ENCODE measurements at places on chromosomes 12 and 14.
A peak's percentile ranks its signal among the peaks of the same experiment; 100 is the strongest.

DNA sequence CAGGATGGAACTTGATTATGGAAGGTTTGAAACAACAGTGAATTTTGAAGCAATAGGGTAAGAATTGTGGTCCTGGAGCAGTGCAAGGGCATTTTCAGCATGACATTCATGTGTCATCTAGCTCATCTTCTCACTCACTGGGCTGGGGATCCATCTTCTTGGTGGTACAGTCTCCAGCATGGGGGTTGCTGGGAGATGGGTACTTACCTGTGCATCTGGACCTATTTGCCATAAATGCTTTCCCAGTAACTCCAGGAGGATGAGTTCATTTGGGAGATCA lies 7.2 kb downstream of the HSP90AA1 start:
- DNase-seq, result no peak

GRCh38 chr14:50741567-50741966 lies 73.5 kb upstream of the SAV1 start:
- no peak for DNase-seq

DNA sequence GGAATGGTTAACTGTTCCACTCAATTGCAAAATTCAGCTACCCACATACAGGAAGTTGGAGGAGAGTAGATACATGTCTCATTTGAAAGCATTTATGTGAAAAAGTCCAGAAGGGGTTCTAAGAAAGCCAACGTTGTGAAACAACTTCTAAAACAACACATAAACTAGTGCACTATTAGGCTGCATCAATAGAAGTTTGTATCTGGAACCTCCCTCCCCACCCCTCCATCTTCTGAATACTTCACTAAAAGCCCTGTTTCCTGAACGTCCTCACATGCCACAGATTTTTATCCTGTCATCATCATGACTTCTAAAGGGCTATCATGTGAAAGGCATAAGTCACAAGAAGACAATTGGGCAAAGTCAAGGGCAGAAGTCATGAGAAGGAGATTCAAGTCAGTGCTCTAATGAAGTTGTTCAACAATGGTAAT lies 5.5 kb downstream of the KRT79 start:
- no peak for DNase-seq

GRCh38 chr14:61603736-61604135 lies 91.6 kb upstream of the HIF1A start:
- peak; percentile 32 for DNase-seq

- peak; percentile 90 for DNase-seq
These were observed 46.8 kb upstream of the DLK1 start for GRCh38 chr14:100679707-100680438.

DNA sequence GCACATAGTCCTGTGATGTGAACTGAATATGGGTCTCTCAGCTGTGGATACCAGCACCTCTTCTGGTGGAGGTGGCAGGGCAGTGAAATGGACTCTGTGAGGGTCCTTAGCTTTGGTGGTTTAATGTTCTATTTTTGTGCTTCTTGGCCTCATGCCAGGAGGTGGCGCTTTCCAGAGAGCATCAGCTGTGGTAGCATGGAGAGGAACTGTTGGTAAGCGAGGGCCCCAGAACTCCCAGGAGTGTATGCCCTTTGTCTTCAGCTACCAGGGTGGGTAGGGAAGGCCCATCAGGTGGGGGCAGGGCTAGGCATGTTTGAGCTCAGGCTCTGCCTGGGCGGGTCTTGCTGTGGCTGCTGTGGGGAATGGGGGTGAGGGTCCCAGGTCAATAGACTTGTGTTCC lies 241.7 kb downstream of the AEBP2 start:
- no peak for DNase-seq

DNA sequence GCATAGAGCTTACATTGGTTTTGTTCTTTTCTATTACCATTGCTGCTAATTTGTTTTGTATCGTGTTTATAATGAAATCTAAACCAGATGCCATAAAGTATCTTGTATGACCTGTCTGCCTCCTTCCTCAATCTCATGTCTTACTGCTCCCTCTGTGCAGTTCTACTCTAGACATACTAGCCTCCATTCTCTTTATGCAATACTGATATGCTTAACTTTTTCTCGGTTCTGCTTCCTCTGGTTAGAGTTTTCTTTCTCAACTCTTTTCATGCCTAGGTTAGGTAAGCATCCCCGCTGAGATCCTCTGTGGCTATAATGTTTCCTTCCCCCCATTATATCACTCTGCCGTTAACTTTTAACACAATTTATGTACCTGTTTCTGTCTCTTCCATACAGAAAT lies 852.3 kb downstream of the TRHDE start:
- no peak for DNase-seq

GRCh38 chr12:18612971-18613370 lies 124.8 kb downstream of the PLCZ1 start:
- peak; percentile 7 for DNase-seq

GRCh38 chr14:21326972-21327371 lies 47.1 kb downstream of the RPGRIP1 start:
- no peak for DNase-seq

- DNase-seq, result no peak
These were observed 33.6 kb downstream of the GYS2 start for GRCh38 chr12:21571046-21571445.

DNA sequence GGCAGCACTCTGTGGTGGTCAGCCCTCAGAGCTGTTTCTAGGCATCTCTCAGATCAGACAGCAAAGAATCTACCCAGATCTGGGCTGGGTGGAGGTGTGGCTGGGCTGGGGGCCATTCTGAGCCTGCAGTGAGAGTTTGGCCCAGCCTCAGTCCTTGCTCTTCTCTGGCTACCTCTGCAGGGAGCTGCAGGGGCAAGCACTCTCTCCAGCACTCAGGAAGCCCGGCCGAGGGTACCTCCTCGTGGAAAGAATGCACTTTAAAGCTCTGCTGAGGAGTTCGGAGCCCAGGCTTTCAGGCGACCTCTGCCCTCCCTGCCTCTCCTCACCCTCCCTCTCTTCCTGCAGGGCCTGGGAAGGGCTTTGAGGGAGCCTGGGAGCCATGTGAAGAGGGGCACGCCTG lies 31.2 kb downstream of the IL31 start:
- no peak for DNase-seq

DNA sequence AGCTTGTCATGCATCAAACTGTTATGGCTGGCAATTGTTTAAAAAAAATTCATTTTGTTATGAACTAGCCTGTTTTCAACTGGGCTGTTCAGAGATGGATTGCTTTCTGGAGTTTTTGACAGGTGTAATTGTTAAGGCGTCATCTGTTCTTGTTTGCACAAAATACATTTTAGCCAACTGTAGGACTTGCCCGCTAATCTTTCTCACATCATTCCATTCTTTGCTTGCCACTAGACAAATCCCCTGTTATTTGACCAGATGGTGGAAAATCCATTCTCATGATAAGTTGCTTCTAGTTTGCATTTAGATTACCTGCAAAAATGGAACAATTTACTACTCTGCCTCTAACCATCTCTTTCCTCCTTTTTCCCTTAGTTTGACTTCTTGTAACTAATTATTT lies 114.3 kb downstream of the NPAS3 start:
- no peak for DNase-seq

DNA sequence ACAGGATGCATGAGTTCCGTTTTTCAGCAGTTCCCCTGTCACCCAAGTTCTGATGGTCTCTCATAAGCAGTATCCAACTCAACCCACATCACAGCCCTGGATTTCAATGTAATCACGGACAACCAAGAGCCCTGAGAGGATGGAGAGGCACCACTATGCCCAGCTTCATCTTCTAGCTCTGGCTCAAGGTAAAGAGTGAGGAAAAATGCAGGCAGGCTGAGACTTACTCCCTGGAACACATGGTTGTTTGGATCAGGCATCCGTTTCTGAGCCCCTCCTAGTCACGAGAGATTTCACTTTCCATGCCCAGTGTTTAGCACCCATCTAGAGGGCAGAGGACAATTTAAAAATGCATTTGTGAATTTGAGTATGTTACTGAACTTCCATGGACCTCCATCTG lies 45.0 kb downstream of the ANO2 start:
- DNase-seq, result no peak

DNA sequence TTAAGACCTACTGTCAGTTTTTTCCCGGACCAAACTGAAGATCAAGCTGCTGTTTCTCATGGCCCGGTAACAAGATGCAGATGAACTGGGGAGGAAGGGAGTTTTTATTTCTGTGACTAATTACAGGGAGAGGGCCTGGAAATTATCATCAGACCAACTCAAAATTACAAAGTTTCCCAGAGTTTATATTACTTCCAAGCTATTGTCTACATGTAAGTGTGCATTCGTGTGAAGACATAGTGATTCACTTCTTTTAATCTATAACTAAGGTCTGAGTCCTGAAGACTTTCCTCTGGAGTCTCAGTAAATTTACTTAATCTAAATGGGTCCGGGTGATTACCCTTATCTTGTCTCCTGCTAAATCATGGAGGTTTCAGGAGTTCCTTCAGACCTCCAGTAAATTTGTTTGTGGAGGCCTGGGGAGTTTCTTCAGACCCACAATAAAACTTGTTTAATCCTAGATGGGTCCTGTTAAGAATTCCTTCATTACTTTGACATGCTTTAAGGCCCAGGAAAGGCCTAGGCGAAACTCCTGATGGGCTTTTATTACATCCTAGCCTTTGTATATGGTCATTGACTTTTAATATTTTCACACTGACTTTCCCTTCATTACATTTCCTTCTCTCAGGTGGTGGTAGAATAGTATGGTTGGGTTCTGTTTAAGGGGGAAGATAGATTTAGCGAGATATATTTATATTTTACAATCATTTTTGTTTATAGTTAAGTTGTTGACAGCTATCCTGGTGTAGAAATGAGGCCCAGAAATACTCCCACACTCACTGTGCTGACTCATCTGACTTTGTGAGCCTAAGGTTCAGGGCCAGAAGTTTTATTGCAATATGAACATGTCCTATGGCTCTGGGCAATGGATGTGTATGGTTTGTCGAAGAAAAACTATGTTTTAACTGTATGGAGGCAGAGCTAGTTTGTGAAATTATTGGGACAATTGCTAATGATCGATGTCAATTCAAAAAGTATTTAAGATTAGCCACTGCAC lies 627.0 kb upstream of the FBXO33 start:
- no peak for DNase-seq

DNA sequence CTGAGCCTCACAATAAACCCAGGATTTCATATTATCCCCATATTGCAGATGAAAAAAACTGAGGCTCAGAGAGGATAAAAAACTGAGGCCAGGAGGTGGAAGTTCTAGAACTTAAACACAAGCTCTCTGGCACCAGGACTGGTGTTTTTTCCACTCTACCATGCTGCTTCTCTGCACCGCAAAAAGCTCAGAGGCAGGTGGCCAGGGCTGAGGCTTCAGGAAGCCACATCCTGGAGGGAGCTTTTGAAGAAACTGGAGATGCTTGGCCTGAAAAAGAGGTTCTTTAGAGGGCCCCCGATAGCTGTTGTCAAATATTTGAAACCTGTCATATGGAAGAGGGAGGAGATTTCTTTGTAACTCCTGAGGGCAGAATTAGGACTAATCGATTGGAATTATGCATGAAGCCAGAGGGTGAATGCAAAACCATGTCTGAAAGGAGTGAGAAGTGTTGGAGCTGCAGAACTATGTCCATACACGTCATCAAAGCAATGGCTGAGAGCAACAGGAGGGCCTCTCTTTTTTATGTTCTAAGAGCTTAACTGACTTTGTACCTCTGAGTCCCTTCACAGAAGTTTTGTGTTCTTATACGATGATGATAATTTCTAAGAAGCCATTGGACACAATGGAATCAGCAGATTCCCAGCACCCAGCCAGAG lies 448.6 kb downstream of the FUT8 start:
- DNase-seq, result no peak

DNA sequence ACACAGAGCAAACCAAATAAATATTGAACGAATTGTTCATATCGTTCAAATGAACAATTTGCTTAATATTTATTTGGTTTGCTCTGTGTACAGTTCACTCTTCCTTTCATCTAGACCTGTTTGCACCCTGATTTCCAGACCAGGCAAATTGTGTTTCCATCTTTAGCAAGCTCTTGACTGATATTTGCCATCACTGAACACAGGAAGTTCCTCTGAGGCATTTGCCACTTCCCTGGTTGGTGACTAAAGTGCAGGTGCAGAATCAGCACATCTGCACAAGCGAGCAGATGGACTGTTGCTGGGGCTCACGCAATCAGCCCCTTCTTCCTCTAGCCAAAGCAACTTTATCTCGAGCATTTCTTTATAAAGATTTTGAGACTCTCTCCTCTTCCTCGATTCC lies 112.9 kb downstream of the DAAM1 start:
- DNase-seq, result no peak

DNA sequence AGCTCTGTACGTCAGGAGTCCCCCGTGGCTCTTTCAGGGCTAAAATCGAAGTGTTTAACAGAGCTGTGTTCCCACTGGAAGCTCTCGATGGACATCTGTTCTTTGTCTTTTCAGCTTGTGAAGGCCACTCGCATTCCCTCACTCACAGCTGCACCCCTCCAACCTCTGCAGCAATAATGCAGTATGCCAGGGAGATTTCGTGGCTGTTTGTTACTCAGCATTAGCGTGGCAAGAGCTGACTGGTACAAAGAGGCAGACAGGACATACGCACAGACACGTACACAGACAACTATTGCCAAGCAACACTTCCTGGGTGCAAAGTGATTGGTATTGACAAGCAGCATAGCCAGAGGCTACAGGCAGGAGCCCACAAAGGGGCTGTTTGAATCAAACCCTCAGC lies 11.8 kb upstream of the FBXO21 start:
- no peak for DNase-seq

- no peak for DNase-seq
These were observed 39.5 kb upstream of the LRIG3 start for GRCh38 chr12:58959639-58960300.

DNA sequence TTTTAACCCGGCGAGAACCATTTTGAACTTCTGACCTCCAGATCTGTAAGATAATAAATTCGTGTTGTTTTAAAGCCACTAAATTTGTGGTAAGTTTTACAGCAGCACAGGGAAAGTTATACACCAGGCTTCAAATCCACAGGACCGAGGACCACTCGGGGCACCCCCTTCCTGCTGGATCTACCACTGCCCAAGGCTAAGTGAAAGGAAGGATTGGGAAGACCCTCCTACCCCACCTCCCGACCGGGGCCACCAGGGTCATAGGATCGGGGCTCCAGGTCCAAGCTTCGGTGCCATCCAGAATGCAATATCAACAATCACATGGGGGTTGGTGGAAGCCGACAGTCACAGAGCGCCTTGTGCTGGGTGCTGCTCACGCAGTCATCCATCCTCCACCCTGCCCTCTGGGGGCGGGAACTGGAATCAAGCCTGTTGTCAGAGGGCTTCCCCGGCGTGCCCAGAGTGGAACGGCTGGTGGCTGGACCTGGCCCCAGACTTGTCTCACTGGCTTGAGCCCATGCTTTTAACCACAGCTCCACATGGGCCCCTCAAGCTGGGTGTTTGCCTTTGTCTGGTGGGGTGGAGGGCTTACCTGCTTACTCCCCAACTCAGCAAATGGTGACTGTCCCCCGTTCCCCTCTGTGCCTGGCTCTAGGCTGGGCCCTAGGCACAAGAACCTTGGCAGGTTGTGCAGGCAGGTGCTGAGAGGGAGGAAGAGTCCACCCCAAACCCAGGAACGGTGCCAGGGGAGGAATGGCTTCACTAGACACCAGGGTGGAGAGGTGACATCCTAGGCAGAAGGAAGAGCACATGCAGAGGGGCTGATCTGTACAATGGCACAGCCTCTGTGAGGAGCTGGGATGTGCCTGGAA lies 180.3 kb upstream of the RTL1 start:
- no peak for DNase-seq

GRCh38 chr12:4441355-4442335 lies 4.0 kb downstream of the FGF6 start:
- peak; percentile 35 for DNase-seq

All from fibroblast of skin of scalp (primary cell).